ENCODE measurements at places on chromosomes 12 and 14.

- no peak for DNase-seq
Observed at GRCh38 chr14:70472253-70473159, 20.5 kb downstream of the ADAM21 start.

DNA sequence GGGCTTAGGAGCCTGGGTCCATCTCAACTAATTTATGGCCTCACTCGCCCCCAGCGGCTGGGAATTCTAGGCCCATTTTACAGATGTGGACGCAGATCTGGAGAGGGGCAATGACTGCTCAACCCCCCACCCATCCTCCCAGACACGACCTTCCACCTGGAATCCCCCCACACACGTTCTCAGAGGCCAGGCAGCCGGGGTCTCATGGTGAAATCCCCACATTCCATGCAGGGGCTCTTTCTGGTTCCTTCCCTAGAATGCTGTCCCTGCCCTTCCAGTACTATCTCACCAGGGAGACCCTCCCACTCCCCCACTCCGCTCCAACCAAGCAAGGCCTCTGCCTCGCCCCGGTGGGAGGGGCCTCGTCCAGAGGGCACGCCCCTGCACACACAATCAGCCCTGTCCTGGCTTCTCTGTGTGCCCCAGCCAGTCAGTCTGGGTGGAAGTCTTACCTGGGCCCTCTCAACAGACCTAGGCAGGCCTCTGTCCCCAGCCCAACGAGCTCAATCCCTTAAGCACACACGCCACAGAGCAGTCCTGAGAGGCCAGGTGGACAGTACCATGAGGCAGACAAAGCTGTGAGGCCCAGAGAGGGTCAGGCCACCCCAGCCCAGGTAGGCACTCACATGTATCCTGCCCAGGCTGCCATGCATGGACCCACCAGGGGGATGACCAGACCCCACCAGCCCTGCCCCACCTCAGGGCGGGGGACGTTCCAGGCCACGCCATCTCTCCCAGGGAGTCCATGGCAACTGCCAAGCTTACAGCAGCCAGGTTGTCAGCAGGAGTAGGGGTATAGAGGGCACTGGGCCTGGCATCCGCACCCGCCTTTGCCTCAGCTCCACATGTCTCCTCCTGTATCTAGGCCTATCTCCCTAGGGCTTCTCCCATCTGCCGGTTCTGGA is 1.3 kb upstream of the ANKRD9 start:
- no peak for DNase-seq

GRCh38 chr12:6375269-6376078 is at the start of gene SCNN1A:
TSS of gene SCNN1A (minus strand) at chr12:6375563. CDS start at chr12:6374783, 780 bp downstream.
- no peak for DNase-seq

- DNase-seq = no peak
Observed at GRCh38 chr12:2489275-2489674, 305.5 kb upstream of the FKBP4 start.

- no peak for DNase-seq
Observed at GRCh38 chr14:95915330-95915729, 38.7 kb downstream of the TUNAR start.

- no peak for DNase-seq
Observed at GRCh38 chr12:123336530-123336929, 28.1 kb downstream of the SBNO1 start.

DNA sequence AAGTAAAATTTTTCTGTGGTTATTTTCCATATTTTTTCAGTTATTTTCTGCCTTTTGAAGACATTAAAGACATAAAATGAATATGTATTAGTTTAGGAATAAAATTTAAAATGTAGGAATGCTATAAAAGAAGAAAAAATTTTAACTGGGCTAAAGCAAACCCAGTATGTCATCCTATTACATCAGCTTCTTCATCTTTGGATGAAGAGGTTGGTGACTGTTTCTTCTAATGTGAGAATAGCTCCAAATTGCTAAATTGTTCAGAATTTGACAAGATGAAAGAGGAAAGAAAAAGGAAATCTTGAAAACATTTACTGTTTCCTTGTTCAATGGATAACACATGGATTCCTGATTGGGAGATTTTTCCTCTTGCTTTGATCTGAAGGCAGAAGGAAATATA is 52.7 kb upstream of the PZP start:
- no peak for DNase-seq

- DNase-seq = no peak
Observed at GRCh38 chr12:114670291-114670980, 13.5 kb downstream of the TBX3 start.

DNA sequence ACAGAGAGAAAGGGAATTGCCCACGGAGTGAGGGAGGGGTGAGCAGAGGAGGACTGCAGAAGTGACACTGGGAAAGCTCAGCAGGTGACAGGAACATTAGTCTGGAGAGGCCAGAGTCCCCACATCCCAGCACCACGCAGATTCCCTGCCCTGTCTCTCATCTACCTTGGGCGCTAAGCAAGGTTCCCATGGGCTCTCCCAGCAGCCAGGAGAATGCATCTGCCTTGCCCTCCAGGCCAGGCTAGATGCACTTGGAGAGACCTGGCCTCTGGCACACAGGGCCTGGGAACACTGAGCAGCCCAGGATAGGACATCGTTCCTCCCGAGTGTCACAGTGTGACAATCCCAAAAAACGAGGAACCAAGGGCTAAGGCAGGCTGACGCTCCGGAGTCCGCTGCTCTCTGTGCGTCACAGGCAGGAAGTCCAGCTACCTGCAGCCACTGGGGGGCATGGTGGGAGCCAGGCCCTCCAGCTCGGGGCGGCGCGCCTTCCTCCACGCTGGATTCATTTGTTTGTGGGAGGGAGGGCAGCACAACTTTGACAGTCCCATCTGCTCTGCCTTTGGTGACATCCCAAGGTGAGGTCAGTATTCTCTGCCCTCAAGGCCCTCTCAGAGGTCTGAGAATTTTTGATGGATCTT is 5.4 kb upstream of the NGB start:
- DNase-seq = no peak

DNA sequence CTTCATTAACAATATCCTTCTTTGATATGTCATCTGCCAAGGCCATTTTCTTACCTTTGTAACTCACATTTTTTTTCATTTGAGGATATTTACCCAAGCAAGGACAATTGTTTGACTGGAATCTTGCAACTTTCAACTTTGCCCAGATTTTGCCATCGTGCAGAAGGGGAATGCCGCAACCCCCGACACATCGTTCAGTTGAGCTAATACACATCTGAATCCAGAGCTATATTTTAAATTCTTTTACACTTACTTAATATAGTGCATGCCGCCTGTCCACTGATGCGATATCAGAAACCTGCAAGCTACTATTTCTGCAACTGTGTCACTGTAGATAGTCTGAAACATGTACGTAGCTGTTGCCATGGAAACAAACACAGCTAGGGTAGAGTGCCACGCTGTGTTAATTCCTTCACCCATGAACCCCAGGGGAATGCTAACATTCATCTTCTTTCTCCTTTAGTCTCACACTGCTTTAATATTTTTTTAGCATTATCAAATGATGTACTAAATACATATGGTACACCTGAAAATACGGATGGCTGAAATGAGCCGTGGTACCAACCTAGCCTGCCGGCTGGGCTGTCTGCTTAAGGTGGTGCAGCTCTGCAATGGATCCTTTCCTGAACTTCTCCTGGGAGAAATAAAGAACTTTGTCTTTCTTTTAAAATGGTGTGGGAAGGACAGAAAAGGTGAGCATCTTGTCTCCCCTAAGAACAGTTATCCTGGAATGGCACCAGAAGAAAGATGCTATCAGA is 77.0 kb upstream of the FOXN3 start:
- DNase-seq = no peak

DNA sequence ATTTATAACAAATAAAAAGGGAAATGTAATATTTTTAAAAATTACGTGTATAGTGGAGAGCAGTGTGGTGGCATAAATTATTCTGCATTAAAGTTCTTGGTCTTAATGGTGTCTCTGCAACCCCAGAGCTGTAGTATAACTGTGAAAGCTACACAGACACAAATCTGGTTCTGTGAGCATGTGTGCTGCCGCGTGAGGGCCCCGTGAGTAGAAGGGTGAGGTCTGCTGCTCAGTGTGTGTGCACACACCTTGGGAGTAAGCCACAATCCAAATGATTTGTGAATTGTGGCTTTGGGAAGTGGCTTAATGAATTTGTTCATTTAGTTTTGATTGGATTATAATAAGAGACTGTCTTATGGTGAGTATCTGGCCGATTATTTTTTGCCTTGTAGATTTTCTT is 16.8 kb downstream of the PELI2 start:
- DNase-seq = no peak

DNA sequence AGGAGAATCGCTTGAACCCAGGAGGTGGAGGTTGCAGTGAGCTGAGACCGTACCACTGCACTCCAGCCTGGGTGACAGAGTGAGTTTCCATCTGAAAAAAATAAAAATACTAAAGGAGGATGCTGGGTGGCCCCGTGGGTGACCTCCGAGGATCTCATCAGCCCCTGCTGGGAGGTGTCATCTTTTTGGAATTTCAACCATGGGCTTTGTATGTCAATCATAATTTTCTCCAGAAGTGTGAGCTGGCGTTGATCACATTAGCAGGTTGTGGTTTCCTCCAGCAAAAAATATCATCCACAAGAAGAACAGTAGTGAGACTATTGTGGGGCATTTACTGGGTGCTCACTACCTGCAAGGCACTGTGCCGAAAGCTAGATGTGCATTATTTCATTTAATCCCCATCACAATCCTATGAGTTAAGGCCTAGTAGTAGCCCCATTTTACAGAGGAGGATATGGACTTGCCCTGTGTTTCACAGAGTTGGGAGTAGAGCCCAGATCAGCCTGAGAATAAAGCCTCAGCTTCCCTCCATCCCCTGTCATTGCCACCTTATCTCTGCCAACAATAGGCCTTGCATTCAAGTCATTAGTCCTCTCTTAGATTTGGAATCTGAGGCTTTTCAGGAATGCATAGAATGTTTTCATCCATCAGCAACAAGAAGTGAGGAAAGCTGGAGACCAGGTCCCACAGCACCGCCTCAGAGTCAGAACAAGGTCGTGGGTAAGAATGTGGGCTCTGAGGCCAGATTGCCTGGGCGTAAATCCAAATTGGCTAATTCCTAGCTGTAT is 39.8 kb downstream of the SVOP start:
- DNase-seq = no peak

GRCh38 chr14:94337274-94337673 is 14.1 kb upstream of the SERPINA6 start:
- DNase-seq = no peak

- no peak for DNase-seq
Observed at GRCh38 chr14:55578511-55578910, 1.5 kb upstream of the KTN1 start.

DNA sequence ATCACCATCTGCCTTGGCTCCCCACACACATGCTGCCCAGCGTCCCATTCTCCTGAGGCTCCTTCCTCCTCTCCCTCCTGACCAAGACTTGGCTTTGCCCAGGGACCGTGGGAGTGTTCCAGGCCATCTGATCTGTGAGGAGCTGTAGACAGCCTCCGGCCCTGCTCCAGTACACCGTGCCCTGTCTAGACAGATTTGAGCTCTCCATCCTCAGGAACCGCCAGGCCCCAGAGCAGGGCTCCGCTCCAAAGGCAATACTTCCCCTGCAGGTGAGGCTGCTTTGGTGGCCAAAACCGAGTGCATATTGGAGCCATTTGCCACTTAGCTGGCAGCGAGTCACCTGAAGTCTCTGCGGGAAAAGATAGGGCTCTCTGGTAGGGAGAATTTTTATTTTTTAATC is 147.4 kb downstream of the ANO2 start:
- no peak for DNase-seq

- DNase-seq = no peak
Observed at GRCh38 chr12:15538881-15539280, 216.6 kb downstream of the PTPRO start.

- no peak for DNase-seq
Observed at GRCh38 chr12:24679126-24679525, 269.8 kb downstream of the BCAT1 start.

GRCh38 chr12:79547735-79548609 is 142.8 kb downstream of the PAWR start:
- peak; percentile 21 for DNase-seq

DNA sequence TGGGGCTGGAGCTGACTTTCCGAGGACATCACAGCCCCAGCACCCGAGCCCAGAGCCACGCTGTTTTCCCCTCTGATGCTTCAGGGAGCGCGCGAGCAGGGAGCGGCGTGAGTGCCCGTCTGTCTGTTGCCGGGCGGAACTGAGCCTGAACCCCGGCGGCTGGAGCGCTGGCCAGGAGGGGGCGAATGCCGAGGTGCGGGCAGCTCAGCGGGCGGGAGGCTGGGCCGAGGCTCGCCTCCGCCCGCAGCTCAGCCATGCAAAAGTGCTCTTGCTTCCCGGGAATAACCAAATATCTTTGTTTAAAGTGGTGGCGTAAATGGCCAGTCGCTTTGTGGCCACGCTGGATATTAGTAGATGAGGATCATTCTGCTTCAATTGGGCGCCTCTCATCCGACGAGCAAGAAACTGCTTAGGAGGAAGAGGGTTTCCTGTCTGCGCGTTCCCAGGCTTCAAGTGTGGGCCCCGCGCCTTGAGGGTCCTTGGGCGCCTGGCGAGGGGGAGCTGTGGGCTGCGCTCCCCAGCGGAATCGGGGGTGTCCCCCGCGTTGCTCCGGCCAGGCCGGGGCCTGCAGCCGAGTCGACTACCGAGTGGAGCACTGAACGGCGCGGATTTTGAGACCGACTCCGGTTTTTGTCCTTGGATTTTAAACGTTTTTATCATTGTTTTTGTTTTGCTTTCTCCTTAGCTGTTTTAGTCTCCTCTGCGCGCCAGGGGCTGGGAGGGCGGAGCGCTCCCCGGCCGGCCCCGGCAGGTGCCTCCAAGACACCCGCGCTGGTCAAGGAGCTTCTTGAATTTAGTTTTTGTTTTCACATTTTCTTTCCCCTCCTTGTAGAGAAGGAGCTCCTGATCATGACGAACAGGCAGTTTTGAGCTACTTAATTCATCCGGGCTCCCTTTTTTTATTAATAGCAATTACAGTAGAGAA is 831 bp upstream of the NKX2-1 start:
- DNase-seq = no peak

GRCh38 chr12:94563286-94563685 is 87.1 kb downstream of the TMCC3 start:
- DNase-seq = no peak

GRCh38 chr14:97177016-97177415 is 379.8 kb downstream of the VRK1 start:
- peak; percentile 23 for DNase-seq

- DNase-seq = no peak
Observed at GRCh38 chr12:39062266-39062996, 157.0 kb upstream of the CPNE8 start.

DNA sequence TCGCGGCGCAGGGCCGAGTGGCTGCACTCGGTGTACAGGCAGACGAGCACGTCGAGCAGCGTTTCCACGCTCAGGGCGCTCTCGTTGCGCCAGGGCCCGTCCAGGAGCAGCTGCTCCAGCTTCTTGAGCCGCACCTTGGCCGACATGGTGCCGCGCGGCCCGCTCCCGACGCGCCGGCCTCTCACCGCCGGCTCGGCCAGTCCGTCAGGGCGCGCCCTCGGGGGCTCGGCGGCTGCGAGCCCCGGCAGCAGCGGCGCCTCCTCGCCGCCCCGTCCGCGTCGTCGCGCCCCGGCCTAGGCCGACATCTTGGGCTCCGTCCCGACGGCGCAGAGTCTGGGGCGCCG is 349 bp downstream of the CDC42BPB start:
- no peak for DNase-seq

GRCh38 chr14:70086685-70087379 is 101.9 kb downstream of the SLC8A3 start:
- DNase-seq = peak; percentile 15

GRCh38 chr14:20376071-20376588 is 32.7 kb downstream of the PARP2 start:
- no peak for DNase-seq

Measured in CD4-positive, alpha-beta T cell (primary cell).